ENCODE measurements at places on chromosomes 16 and 17.

DNA sequence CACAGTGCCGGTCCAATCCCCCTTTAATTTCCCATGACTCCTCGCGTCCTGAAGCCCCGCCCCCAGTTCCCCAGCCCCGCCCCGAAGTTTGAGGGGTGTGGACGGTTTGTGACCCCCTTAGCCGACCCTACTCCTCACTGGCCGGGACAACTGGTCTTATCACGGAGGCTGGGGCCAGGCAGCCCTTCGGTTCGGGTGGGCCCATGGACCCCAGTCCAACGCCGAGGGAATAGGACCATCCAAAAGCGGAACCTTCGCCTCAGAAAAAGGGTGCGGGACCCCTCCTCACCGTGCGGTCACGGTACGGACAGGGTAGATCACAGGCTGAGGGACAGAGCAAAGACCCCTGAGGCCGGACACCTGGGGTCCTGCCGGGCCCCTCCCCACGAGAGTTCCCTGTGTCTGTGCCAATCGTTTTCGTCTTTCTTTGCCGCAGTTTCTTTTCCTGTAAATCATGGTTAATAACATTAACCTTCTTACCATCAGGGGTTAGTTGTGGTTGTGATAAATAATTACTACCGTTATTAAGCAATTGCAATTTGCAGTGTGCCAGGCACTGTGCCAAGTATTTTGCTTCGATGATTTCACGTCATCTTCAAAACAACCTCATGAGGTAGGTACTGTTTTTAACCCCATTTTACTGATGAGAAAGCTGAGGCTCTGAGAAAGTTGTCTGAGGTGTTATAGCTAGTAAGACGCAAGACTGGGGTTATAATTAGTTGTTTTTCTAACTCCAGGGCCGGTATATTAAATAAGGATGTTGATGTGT is 543 bp downstream of the TMUB2 start:
- no peak for DNase-seq

DNA sequence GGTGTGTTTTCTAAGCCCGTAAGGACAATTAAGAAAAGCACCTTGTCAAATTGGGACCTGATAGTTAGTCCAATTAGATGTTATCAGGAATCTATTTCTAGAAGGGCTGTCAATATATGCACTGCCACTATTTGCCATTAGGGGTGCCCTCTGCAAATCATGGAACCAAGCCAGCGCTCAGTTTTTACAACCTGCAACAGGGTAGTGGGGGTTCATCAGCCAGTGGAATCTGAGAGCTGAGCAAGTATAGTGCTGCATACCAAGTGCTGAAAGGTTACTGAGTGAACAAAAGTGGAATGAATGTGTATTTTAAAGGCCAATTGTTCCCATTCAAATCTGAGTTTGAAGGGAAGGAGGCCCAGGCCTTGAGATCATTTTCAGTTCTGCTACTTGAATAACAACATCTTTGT is 10.4 kb downstream of the PRR11 start:
- DNase-seq: peak; percentile 62

DNA sequence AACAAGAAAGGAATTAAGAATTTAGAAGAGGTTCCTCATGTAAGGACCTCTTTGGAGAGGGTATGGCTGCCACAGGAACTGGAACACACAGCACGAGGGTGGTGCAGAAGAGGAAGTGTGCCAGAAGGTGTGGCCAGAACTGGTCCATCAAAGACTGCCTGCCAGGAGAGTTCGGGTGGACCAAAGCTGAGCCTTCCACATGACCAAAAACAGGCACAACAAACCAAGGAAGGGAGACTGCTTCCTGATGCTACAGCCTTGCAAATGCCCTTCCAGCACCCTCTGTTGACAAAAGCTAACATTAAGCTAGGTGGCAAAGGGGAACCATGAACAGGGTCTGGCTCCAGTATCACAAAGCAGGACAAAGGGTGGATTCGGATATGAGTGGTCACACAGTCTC is 125.8 kb upstream of the TMEM97 start:
- no peak for DNase-seq

GRCh38 chr17:37677021-37677420 is 33.8 kb upstream of the DDX52 start:
- no peak for DNase-seq

DNA sequence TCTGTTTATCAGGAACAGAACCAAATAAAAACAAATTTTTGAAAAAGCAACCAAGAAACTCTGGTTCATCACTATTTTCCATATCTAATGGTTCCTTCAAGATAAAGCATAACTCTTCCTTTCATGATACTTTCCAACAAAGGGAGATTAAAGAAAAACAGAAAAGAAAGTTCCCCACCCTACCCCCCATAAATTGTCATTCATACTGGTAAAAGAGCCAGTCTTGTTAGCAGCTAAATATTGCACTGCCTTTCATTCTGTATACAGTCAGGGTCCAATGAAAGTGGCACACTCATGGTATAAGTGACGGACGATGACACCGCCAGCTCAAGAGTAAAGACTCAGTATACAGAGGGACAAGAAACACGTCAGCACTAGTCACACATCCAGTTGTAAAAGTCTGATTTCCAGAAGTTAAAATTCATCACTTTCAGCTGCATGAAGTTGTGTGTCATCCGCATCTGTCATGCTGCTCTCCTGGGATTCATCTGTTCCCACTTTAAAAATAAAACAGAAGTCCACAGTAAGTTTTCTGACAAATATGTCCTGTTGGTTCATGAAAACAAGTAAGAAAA is 68.5 kb downstream of the CDC27 start:
- no peak for DNase-seq

GRCh38 chr16:80433623-80434022 is 107.2 kb upstream of the DYNLRB2 start:
- no peak for DNase-seq

DNA sequence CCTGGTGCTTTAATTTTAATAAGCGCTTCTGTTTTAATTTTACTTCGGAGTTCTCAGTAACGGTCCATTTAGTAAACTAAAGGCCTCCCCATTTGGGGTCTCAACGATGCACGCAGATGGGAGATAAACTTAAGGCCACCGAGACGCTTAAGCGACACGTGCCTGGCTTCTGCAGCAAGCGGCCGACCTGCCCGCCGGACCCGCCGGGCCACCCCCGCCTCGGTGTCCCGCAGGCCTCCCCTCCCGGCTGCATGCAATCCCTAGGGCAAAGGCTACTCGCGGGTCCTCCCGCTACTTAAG is 592 bp downstream of the GCSH start:
- DNase-seq: no peak

GRCh38 chr16:621526-622105 is 9.2 kb upstream of the WFIKKN1 start:
- no peak for DNase-seq

DNA sequence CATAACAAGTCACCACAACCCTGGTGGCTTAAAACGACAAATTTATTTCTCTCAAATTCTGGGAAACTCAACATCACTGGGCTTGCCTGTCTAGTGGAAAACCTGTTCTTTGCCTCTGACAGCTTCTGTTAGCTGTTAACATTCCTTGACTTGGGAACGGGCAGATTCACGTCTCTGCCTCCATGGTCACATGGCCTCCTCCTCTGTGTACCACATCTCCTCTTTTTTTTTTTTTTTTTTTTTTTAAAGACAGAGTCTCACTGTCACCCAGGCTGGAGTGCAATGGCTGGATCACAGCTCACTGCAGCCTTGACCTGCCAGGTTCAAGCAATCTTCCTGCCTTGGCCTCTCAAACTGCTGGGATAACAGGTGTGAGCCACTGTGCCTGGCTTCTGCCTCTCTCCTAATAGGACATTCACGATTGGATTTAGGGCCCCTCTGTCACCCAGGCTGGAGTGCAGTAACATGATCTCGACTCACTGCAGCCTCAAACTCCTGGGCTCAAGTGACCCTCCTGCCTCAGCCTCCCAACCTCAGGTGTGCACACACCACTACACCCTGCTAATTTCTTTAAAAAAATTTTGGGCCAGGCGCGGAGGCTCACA is 11.7 kb upstream of the LLGL1 start:
- DNase-seq: no peak

Data from GM13977 (cell line).